ENCODE measurements at places on chromosomes 5 and 9. TPM values are rescaled to one million over a fixed set of nuclear protein-coding genes. Genes with fewer than 3 reads are reported as not detected.

- no peak for DNase-seq
Measured at GRCh38 chr9:92605224-92605623, 64.7 kb downstream of the IPPK start.

The TMC1 gene
- total RNA-seq: not detected

- DNase-seq: peak; percentile 61
Measured at GRCh38 chr5:180803181-180804128, 849 bp upstream of the MGAT1 start.

The GPR151 gene
- not detected for total RNA-seq

DNA sequence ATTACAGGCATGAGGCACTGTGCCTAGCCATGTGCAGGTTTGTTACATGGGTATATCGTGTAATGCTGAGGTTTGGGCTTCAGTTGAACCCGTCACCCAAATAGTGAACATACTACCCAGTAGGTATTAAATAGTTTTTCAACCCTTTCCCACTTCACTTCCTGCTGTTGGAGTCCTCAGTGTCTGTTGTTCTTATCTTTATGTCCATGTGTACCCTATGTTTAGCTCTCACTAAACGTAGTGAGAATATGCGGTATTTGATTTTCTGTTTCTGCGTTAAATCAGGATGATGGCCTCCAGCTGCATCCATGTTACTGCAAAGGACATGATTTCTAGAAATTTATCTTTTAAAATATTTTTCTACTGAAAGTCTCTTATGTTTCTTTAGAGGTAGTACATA, 17.8 kb downstream of the MTREX start:
- DNase-seq: no peak

DNA sequence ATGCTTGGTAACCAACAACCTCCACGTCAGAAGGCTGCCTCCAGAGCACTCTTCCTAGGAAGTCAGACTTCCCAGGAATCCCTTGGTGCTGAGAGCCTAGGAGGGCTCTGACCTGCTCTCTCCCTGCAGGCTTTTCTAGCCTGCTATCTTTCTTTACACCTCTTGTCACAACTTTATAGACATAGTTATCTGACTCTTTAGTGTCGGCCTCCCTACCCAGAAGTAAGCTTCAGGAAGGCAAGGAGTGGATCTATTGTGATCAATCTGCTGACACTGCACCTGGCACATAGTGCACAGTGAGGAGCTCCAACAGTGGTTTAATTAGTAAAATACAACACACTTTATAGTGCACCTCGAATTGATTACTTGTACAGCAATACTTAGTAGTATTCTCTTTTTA, 2.3 kb downstream of the AFAP1L1 start:
- no peak for DNase-seq
